ENCODE measurements at places on chromosomes 1 and 21.

GRCh38 chr1:8663915-8664329 lies 153.5 kb downstream of the RERE start:
- DNase-seq: no peak

DNA sequence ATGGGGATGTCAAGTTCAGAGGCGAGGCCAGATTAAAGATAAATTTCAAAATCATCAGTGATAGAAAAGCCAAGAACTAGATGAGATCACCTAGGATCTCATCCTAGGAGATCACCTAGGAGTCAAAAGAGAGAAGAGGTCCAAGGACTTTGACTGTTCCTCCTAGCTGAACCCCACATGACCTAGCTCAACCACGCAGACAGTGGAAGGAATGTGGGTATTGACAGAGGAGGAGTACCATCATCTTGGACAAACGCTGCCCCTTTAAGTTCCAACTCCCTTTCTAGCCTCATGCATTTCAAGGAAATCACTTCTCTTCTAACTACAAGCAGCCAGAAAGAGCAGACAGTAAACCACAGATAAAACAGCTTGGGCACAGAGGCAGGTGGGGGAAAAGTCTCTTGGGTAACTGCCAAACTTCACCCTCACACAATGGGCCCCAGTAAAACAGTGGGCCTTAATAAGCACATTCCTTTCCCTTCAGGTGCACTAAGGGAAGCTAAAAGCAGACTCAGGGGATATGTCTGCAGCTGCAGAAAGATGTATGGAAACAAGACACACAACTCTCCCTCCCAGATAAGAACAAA lies 12.5 kb upstream of the FAM76A start:
- no peak for DNase-seq

DNA sequence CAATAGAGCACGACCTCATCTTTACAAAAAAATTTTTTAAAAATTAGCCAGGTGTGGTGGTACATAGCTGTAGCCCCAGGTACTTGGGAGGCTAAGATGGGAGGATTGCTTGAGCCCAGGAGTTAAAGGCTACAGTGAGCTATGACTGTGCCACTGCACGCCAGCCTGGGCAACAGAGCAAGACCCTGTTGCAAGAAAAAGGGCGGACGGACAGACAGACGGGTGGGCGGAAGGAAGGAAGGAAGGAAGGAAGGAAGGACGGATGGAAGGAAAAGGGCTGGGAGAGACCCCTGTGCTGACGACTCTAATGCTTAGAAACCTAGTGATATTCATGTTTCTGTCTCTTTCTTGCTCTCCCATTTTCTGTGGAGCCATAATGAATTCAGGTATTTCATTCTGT lies 14.4 kb downstream of the PI4KB start:
- no peak for DNase-seq

DNA sequence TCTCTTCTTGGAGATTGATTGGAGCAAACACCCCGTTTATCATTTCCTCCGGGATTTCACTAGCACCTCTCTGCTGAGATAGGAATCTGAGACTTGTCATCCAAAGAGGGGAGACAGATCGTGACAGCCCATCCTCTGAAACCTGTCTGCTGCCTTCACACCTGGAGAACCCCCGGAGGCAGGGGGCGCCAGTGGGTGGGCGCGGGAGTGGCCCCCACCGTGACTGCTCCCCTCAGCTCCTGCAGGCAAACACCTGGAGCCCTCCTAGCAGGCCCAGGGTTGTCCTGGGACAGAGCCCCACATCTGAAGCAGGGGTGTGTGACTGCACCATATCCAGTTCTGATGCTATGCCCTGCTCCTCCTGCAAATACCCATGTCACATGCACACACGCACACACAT lies 209.5 kb upstream of the POU3F1 start:
- no peak for DNase-seq

GRCh38 chr1:208631506-208631905 lies 387.3 kb upstream of the PLXNA2 start:
- DNase-seq: peak; percentile 73

DNA sequence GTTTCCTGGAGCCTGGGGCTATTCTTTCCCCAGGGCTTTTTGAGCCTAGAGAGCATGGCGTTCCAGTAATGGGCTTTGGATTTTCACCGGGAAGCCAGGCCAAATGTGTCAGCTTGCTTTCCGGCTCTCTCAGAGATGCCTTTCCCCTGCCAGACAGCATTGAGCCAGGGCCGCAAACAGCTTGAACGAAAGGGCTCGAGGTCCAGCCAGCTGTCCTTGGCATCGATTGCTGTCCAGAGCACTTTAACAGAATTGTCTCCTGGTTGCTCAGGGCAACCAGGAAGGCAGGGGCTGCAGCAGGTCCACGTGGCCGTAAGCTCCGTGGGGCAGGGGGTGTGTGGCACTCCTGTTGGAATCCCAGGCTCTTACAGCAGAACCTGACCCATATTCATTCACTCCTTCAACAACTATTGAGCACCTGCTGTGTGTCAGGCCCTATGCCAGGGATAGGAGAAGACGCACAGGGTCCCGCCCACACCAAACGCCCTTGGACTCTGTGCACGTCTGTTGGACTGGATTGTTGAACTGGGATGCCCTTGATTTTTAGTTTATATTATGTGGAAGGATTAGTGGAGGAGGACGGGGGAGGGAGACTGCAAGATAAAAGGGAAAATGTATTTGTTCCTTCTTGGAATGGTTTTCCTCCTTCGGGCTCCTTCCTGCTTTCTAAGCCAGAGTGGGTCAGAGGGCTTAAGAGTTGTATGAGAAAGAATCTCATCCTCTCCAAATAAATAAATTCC lies 38.7 kb upstream of the EFHD2 start:
- no peak for DNase-seq

- DNase-seq: no peak
These were observed 157.4 kb downstream of the SIPA1L2 start for GRCh38 chr1:232472485-232473041.
